ENCODE measurements at places on chromosomes 2 and 18.

GRCh38 chr18:59501920-59502273, 142.8 kb upstream of the LMAN1 start:
- no peak for DNase-seq

- DNase-seq, result no peak
Observed at GRCh38 chr18:46098616-46098933, 479 bp upstream of the ATP5F1A start.

- DNase-seq, result no peak
Observed at GRCh38 chr2:128444816-128445522, 126.3 kb upstream of the HS6ST1 start.

GRCh38 chr2:217184242-217184641, 324.4 kb upstream of the TNP1 start:
- no peak for DNase-seq

GRCh38 chr2:232478571-232479340, 8.9 kb downstream of the ECEL1 start:
- no peak for DNase-seq

GRCh38 chr2:73992036-73992435, 7.3 kb downstream of the TET3 start:
- no peak for DNase-seq

- DNase-seq, result no peak
Observed at GRCh38 chr2:62660087-62660486, 45.4 kb upstream of the EHBP1 start.
